ENCODE measurements at places on chromosomes 3 and 15.
A peak's percentile ranks its signal among the peaks of the same experiment; 100 is the strongest.

DNA sequence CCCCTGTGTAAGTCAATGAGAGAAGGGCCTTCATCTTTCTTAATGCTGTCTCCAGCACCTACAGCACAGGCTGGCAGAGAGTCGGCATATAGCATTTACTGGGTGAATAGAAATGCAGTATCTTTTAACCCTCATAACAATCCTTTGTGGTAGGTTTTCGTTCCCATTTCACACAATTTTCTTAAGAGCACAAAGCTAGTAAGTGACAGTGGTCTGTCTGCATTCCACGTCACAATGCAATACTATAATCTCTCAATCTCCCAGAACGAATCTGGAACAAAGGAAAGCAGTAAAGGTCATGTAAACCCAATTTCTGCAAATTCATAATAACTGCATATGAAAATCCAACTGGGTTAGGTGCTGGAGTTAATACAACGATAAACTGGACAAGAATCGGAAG is 1.4 kb upstream of the ZFAND6 start:
- DNase-seq: no peak

DNA sequence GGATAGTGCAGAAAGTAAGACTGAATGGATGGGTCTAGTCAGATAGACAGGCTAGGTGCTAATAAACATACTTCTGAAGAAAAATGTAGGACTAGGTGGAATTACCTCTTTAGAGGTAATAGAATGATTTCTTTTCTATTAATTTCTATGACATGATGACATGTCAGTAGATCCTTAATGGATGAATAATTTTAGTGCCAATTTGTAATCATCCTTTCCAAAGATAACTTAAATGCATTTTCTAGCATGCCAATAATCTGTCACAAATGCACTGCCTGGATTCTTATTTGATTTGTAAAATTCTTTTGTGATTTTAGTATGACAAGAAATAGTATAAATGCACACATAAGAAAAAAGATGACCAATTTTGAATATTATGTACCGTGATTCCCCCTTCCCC is 356.7 kb downstream of the NAALADL2 start:
- DNase-seq: no peak

- no peak for DNase-seq
Observed at GRCh38 chr3:45617430-45618080, 23.0 kb downstream of the LIMD1 start.

DNA sequence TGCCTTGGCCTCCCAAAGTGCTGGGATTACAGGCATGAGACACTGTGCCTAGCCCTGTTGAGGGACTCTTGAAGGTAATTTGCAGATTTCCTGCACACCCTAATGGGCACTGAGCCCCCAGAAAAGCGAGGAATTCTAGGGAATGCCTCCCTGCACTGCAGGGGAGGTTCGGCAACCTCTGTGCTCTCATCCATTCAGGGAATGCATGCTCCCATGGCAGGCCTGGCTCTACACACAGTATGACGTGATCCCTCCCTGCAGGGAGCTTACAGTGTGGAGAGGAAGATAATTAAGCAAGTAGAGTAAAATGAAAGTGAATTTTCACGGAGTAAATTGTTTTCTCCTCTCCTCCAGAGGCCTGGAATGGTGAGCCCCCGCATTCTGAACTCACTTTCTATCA is 133.3 kb upstream of the HACD2 start:
- DNase-seq: no peak

DNA sequence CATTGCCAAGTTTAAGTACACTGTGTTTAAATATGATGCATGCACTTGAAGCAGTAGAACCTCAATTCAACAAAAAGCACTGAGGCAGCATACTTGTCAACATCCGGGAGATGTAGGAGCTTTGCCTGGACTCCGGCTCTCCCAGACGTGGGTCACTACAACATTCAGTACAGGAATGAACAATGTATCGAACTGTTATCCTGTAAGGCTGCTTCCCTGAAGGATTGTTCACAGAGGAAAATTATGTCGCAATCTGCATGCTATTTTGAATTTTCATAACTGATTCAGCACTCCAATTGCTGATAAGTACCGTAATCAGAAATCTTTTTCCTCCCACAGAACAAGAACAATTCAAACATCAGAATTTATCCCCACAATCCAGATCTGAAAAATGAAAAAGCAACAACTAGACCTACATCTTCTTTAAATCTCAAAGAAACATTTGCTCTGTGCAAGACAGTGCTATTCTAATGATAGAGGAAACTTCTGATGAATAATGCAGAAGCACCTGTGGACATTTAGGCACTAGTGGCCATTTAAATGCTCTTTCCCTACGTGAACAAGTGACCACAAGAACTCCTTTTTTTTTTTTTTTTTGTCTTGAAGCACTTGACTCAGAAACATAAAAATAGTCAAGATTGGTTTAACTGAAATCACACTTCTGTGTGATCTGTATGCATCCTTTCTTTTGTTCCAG is 113.4 kb downstream of the PLCH1 start:
- no peak for DNase-seq

DNA sequence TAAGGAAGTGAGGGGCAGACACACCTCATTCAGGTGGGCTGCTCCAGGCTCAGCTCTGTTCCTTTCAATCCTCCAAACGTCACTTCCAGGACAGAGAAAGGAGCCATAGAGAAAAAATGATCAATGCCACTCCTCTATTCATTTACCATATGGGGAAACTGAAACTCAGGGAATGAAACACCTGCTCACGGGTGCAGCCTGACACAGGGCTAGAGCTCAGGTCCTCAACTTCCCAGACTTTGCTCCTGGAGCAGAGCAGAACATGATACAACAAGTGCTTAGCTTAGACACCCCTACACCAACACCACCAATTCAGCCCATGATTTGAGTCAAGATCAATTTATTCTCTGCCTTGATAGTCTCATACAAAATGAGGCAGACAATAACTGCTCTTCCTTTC is 58.5 kb upstream of the LPP start:
- no peak for DNase-seq

- peak; percentile 46 for DNase-seq
Observed at GRCh38 chr3:97871801-97872524, 50.2 kb downstream of the CRYBG3 start.

GRCh38 chr3:191775451-191776233 is 314.7 kb downstream of the PYDC2 start:
- no peak for DNase-seq

DNA sequence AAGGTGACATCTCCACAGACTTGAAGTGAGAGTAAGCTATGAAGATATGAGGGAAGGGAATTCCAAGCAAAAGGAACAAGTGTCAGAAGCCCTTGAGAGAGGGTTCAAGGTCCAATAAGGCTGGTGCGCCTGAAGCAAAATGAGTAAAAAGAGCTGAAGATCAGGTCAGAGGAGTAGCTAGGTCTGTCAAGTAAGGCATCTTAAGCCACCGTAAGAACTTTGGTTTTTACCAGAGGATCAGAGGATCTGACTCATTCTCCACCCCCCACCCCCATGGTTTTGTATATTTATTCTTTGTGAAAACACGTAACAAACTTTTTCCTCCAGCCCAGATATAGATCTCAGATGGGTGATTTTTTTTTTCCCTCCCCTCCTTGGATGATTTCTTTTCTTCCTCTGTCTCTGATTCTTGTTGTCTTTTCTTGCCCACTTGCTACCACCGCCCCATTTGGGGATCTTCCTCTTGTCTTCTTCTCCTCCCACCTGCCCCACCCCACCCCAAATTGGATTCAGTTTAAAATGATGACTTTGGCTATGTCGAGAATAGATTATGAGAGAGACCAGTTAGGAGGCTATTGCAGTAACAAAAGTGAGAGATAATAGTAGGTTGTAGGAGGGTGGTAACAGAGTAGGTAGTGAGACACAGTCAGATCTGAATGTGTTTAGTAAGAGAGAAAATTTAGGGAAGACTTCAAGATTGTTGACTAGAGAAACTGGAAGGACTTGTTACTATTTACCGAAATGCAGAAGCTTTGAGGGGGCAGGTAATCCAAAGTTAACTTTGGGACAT is 6.1 kb downstream of the TRMT10C start:
- no peak for DNase-seq

DNA sequence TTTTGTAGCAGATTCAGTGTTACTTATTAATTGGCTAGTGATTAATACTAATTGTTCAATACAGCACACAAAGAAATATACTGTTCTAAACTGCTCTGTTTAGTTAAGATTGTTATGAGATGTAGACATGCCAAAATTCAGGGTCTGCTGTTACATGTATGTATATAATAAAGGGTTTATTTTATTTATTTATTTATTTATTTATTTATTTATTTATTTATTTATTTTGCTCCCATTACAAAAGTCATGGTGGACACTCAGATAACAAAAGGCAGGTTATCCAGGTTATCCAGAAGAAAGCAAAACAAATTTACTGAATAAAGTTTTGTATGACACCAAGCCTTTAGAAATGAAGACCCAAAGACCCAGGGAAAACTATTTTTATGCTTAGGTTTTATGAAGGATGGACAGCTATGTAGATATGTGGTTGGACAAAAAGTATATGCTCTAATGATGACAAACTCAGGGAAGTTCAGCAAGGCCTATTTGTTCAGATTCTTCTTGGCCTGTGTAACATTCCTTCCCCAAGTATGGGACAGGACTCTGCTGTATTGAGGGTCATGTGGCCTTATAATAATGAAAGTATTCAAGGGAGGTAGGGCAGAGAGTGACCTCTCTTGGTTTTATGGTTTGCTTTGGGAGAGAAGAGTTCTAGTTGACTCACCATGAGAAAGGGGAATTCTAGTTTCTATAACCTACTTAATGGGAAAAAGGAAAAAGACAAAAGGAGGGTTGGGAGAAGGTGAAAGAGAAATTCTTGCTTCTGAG is 1056.8 kb downstream of the ROBO2 start:
- DNase-seq: no peak

GRCh38 chr3:1960506-1960905 is 138.2 kb upstream of the CNTN4 start:
- DNase-seq: peak; percentile 51

- DNase-seq: no peak
Observed at GRCh38 chr15:77179541-77179998, 108.7 kb upstream of the TSPAN3 start.

DNA sequence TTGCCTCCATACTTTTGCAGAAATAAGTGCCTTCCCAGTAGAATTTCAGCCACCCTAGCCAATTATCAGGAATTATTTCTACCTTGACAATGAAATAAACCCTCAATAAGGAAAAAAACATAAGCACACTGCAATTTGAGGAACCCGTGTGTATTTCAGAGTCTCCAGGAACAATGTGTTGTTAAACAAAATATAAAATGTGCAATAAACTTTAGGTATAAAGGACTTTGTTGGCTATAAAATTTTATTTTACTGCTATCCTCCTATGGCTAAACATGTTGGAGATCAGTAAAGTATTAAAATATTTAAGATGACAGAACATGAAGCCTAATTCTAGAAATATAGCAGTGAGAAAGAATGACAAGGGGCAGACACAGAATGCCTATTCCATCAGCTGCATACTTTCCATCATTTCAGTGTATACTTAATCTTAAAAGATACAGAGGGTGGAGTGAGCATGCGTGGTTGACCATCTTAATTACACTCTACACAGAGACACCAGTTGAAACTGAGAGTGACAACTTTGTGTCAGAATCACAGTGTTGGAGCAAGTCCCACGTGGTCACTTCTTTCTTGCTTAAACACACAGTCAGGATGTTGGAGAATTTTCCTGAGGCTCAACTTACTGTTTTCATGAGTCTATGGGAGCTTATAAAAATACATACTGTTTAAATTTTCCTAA is 79.0 kb upstream of the SUCLG2 start:
- DNase-seq: no peak

GRCh38 chr3:46900007-46900292 is 22.4 kb downstream of the PTH1R start:
- no peak for DNase-seq

GRCh38 chr3:125139386-125139785 is 73.2 kb downstream of the SLC12A8 start:
- DNase-seq: no peak

DNA sequence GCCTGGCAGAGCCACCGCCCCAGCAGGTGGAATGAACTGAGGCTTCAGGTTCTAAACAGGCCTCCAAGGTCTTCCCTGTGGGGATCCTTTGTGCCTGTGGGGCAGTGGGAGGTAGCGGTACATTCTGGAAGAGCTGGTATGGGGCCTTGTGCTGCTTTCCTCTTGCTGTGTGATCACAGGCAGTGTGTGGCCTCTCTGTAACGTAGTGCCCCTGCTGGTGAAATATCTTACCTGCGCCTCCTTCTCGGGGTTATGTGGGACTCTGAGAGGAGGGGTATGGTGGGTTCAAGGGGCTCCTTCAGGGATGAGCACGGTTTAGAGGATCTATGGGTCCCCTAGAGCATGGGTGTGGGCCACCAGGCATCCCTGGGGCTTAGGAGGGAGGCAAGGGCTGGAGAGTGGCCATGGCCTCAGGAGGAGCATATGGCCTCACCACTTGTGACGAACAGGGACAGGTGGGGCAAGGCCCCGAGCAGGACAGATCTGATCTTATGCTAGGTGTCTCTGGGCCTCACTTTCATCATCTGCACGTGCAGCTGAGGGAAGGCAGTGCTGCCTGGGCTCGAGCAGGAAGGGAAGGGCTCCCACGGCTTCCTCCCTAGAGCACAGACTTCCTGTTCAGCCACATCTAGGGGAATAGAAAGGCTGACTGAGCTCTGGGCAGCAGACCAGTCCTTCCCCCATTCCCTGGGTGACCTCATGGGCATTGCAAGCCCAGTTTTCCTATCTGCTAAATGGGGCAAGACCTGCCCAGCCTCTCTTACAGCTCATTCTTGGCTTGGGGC is 1.9 kb upstream of the ALS2CL start:
- DNase-seq: peak; percentile 33

DNA sequence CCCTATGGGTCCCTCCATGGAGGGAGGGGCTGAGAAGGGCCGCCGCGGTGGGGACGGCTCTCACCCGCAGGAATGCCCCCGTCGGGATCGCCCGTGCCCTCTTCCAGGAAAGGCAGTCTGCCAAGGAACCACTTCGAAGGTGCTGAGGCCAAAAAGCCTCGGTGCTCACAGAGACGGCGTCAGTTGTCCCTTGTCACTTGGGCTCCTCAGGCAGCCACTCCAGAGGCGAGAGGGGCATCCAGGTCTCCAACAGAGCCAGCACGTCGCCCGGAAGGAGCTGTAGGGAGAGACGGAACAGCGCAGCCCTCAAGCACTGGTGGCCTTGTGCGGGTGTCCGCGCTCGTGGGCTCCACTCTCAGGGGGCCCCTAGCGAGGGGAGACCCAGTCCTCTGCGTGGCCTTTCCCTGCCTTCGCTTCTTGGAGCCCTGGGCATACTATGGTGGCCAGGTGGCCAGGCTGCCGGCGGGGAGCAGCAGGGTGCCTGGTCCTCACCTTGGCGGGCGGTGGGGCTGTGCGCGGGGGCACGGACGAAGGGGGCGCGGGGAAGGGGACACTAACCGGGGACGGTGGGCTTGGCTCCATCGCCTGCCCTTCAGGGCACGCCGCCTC is 994 bp downstream of the MESP1 start:
- DNase-seq: peak; percentile 2

DNA sequence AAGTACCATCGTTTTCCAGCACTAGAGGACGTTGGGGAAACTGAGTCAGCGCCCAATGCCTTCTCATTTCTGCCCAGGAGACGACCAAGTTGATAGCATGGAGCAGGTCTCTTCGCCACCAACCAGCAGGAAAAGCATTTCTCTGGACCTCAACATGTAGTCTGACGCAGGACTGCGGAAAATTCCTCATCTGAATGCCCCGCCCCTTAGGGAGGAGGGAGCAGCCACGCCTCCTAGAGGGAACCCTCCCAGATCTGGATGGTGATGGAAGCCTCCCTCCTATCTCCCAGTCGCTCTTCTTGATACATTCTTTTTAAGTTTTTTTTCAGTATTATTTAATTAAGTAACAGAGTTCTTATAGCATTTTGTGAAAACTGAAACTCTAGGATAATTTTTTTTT is 17.4 kb upstream of the MINDY4B start:
- peak; percentile 5 for DNase-seq

- no peak for DNase-seq
Observed at GRCh38 chr3:105327662-105328337, 38.9 kb upstream of the ALCAM start.
